ENCODE measurements at places on chromosomes 6 and 20. TPM values are rescaled to one million over a fixed set of nuclear protein-coding genes. Genes with fewer than 3 reads are reported as not detected.

Gene PPIL6
- total RNA-seq: 0.73 TPM

Gene DNAH8
- 2.0 TPM for total RNA-seq

Gene CDK5RAP1
- total RNA-seq: 50.5 TPM

Gene PLCB4
- not detected for total RNA-seq

Gene RCAN2
- not detected for total RNA-seq

DNA sequence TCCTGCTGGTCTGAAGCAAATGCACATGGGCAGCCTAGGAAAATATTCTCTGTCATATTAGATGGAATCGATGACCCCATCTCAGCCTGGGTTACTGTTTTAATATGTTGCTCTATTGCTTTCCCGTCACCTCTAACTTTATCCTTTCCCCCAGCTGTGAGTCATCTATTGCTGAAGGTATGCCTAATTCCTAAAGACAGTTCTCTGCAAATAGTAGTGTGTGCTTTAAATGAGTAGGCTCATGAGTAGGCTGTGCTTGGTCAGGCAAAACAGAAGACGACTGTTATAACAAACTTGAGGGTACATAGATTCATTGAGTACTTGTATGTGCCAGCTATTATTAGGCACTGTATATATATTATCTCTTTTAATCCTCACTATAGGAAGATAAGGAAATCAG is 47.2 kb downstream of the CTNNBL1 start:
- H3K4me3 ChIP-seq: no peak overlapping the region
- H3K27ac ChIP-seq: no peak overlapping the region
- no peak for DNase-seq
- H3K36me3 ChIP-seq: peaks cover 76% of the 10 kb centered on the region

GRCh38 chr6:82619573-82619972 is 256.0 kb downstream of the TPBG start:
- H3K27ac ChIP-seq: no peak overlapping the region
- H3K27me3 ChIP-seq: no peaks in the 10 kb centered on the region
- H3K4me1 ChIP-seq: no peaks in the 10 kb centered on the region
- H3K4me3 ChIP-seq: no peak overlapping the region

DNA sequence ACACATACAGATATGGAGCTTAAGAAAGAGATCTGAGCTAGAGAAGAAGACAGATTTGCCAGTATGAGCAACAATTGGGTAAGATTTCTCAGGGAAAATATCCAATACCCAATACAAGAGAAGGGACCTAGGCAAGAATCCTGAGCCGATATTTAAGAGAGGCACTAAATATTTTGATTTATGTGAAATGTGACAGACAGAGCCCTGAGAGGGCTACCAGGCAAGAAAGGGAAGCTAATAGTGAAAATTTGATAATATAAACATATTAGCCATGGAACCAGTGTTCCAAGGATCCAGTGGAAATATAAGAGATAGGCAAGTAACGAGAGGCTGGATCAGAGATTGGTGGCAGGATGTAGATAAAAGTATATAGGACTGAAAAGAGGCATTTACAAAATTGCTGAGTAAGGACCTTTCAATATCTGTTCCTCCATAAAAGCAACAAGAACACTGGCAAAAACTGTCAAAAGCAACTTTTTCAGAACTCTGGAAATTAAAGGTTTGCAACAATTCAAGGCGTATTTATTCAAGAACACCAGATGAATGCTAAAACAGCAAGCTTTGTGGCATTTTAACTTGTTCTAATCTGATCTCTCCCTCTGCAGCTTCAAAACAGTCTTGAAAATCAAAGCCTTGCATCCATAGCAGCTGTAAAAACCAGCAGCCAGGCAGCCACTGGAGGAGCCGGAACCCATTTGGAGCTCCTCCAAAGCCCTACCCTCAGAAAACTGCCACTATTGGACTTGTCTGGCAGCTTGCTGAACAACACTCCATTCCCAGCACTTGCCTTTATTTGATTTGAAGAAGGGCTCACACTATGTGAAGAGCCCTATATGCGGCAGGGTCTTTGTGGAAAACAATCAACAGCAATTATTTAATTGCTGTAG is 58.8 kb downstream of the REV3L start:
- peaks cover 29% of the 10 kb centered on the region for H3K4me1 ChIP-seq
- no peak for DNase-seq
- no peak overlapping the region for H3K27ac ChIP-seq
- peaks cover 17% of the 10 kb centered on the region for H3K36me3 ChIP-seq
- no peaks in the 10 kb centered on the region for H3K27me3 ChIP-seq

- H3K36me3 ChIP-seq: no peaks in the 10 kb centered on the region
- DNase-seq: no peak
- peaks cover 15% of the 10 kb centered on the region for H3K27me3 ChIP-seq
- H3K4me1 ChIP-seq: no peaks in the 10 kb centered on the region
Observed at GRCh38 chr6:105072798-105073199, 107.0 kb downstream of the POPDC3 start.

- H3K4me3 ChIP-seq: peak overlapping the region; percentile 90
- no peak for DNase-seq
- H3K27me3 ChIP-seq: peaks cover 6% of the 10 kb centered on the region
- H3K27ac ChIP-seq: peak overlapping the region; percentile 83
- peaks cover 3% of the 10 kb centered on the region for H3K36me3 ChIP-seq
- peaks cover 35% of the 10 kb centered on the region for H3K4me1 ChIP-seq
Observed at GRCh38 chr20:31868853-31869672, 1.3 kb downstream of the DUSP15 start.

DNA sequence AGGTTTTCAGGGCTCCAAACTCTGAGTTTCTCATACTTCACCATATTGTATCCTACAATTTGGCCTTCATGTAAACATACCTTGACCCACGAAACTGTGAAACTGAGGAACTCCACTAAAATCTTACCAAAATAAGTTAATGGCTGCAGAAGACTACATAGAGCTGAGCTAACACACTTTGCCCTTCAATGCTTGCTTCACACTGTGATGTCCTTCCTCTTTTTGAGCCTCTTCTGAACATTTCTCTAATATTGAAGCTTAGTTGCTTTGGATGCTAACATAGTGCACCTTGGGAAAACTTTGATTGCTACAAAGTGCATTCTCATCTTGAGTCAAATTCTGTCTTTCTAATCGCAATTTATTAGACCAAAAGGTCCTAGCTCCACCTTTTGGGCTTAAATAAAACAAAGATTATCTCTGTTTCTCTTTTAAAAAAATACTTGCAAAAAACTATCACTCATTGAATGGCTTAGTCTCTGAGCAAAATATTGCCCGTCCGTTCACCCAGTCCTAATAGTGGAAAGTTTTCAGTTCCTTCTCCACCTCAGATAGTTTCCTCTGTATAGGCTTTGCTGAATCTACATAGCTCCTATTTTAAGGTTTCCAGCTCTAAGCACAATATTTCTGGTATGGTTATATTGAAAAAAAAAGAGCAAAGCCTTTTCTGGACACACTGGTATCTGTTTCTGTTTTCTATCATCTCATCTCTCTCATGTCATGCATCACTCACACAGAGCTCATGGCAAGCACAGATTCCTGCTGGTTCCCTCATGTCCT is 494.6 kb downstream of the RFPL4B start:
- H3K27ac ChIP-seq: no peak overlapping the region
- no peaks in the 10 kb centered on the region for H3K27me3 ChIP-seq
- peaks cover 4% of the 10 kb centered on the region for H3K4me1 ChIP-seq
- DNase-seq: no peak
- no peak overlapping the region for H3K4me3 ChIP-seq
